SW 1271 (cell line): ENCODE measurements at places on chromosomes 1 and 21.
A peak's percentile ranks its signal among the peaks of the same experiment; 100 is the strongest.

DNA sequence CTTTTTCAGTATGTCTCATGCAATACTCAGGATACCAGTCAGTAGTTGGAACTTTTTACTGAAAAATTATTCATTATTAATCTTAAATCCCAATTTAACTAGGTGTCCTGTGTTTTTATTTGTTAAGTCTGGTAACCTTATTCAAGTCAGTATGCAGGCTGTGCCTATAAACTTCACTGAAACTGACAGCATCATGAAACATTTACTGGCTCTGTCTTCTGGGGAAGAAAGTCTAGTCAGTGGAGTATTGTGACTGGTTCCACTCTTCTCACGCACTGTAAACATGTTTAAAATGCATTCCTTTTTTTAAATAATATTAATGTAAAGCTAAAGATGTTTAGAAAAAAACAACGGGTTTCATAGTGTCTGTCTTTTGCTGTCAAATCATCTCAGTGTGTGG, 739.7 kb downstream of the LTN1 start:
- no peak for DNase-seq

- no peak for DNase-seq
Observed at GRCh38 chr21:34910396-34910795, 138.7 kb downstream of the RUNX1 start.

DNA sequence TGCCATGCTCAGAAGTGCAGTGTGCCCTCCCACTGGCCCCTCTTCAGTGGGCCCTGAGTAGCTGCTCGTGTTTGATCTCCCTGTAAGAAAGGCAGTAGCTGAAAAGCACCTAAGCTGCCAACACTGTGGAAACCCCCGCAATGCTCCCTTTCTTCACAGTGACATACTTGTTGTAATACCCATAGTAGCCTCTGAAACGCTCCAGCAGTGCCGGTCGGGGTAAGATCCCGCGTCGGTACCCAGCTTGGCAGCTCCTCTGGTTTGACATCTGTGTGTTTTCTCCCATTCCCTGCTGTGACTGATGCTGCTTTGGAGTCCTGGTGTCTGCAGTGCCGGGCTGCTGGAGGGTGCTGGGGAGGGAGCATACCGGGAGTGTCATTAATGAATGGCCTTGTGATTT, 3.6 kb downstream of the CHAF1B start:
- DNase-seq, result no peak

- DNase-seq, result no peak
Observed at GRCh38 chr1:8870616-8871538, 7.6 kb downstream of the ENO1 start.

DNA sequence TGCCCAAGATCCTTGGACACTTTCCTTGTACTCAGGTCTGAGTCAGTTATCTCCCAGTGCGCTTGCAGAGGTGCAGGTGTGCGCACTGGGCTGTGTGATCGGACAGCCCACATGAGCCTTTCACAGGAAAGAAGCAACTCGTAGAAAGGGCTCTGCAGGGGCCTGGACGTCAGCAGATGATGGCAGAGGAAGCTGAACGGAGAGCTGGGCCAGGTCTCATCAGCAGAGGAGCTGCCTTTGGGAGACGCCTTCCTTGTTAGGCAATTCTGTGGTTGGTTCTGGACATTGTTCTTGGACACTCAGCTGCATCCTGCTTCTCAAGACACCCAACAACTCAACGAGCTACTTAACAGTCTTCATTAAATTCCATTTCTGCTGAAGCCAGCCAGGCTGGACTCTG, 7.5 kb upstream of the PROK1 start:
- no peak for DNase-seq

DNA sequence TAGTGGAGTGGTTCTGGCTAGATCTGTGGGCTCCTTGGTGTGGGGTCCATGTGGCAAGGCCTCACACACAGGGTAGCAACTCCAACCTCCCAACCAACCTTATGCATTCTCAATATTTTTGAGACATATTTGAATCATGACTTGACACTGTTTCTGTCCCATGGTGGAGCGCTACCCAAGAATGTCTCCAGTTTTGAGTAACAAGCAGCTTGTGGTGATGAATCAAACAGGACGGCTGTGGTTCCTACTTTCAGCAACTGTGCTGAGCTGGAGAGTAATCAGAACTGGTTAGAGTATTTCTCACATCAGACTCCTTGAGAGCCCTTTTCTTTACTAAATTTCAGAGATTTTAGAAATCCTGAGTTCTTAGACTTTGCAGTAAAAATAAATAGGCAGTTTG, 3.1 kb downstream of the LCE3D start:
- DNase-seq, result no peak

GRCh38 chr1:239951511-239952140, 140.1 kb upstream of the FMN2 start:
- peak; percentile 42 for DNase-seq

- DNase-seq, result no peak
Observed at GRCh38 chr1:9300573-9300972, 7.9 kb downstream of the SPSB1 start.

DNA sequence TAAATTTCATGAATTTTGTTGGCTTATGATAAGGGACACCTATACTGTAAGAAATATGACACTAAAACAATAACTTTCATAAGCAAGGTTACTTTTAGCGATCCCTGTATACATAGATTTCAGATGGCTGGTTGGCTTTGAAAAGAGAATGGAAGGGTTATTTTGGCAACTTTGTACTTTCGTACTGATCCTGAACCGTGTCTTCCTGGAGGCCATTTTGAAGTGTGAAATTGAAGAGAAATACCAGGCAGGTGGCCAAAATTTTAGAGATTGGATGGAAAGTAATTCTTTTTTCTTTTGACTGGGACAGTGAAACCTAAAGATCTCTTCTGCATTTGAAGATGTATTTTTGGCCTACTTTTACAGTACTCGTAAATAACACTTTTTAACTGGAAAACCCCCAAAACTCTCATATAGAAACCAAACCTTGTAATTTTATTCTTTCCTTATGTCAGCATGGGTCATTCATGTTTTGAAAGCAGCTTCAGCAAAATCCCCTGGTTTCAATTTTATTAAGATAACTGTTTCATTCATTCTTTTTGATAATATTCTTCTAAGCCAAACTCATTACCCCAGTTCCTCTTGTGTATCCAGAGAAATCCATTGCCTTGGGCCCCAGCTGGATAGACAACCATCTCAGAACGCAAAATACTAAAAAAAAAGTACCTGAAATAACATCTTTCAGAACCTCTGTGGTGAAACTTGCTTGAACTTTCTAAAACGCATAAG, 38.4 kb upstream of the ZNF281 start:
- DNase-seq, result no peak

DNA sequence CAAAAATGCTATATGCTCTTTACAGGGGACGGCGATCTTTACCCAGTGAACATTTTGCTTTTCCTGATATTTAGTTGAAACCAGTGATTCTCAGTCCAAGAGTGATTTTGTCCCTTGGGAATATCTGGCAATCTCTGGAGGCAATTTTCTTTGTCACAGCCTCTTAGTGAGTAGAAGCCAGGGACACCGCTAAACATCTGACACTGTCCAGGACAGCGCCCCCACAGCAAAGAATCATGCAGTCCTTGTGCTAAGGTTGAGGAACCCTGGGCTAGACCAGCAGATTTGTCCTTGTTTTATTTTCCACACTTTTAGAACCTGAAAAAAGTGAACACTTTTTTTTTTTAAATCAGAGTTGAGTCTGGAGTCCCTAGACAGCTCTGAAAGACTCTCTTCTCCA, 13.1 kb downstream of the EVA1C start:
- no peak for DNase-seq

- DNase-seq, result no peak
Observed at GRCh38 chr1:99829269-99829668, 20.9 kb upstream of the AGL start.

GRCh38 chr1:14082331-14082730, 382.3 kb downstream of the PRDM2 start:
- no peak for DNase-seq

- DNase-seq, result no peak
Observed at GRCh38 chr1:27009601-27010197, 3.0 kb downstream of the TENT5B start.

- DNase-seq, result no peak
Observed at GRCh38 chr1:8552820-8553397, 235.0 kb downstream of the SLC45A1 start.

DNA sequence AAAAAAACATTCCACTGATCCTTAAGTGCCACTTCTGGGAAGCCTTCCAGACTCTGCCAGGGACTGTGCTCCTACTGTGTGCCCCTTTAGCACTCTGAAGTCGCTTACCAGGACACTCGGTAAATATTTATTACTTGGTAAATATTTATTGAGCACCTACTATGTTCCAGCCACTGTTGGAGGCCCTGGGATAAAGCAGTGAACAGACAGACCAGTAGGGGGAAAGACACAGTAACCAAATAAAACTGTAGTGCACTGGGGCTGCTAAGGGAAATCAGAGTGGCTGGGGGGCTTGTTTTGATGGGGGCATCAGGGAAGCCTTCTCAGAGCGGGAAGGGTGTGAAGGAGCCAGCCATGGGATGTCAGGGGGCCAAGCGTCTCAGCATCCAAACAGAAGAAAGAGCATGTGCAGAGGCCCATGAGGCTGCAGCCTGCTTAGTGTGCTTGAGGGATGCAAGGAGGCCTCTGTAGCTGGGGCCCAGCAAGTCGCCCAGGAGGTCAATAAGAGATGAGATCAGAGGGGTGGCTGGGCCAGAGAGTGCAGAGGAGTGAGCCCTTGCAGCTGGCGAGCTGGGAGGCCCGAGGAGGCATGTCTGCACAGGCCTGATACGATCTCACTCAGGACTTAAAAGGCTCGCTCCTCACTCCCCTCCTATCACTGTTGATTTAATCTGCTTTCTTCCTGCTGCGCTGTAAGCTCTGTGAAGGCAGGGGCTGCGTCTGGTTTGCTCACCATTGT, 28.6 kb downstream of the KAZN start:
- DNase-seq, result no peak

DNA sequence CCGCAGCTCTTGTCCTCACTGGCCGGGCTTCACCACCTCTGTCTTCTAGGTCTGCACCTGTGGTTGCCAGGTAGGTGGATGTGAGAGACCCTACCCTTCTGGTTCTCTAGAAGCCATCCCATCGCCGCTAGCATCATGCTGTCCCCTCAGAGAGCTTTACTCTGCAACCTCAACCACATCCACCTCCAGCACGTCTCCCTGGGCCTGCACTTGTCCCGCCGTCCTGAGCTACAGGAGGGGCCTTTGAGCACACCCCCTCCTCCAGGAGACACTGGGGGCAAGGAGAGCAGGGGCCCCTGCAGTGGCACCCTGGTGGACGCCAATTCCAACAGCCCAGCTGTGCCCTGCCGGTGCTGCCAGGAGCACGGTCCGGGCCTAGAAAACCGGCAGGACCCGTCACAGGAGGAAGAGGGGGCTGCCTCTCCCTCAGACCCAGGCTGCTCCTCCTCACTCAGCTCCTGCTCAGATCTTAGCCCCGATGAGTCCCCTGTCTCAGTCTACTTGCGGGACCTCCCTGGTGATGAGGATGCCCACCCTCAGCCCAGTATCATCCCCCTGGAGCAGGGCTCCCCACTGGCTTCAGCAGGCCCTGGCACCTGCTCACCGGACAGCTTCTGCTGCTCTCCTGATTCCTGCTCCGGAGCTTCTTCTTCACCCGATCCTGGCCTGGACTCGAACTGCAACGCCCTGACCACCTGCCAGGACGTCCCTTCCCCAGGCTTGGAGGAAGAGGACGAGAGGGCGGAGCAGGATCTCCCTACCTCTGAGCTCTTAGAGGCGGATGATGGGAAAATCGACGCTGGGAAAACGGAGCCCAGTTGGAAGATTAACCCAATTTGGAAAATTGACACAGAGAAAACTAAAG, 1.2 kb downstream of the RUSC1 start:
- no peak for DNase-seq

DNA sequence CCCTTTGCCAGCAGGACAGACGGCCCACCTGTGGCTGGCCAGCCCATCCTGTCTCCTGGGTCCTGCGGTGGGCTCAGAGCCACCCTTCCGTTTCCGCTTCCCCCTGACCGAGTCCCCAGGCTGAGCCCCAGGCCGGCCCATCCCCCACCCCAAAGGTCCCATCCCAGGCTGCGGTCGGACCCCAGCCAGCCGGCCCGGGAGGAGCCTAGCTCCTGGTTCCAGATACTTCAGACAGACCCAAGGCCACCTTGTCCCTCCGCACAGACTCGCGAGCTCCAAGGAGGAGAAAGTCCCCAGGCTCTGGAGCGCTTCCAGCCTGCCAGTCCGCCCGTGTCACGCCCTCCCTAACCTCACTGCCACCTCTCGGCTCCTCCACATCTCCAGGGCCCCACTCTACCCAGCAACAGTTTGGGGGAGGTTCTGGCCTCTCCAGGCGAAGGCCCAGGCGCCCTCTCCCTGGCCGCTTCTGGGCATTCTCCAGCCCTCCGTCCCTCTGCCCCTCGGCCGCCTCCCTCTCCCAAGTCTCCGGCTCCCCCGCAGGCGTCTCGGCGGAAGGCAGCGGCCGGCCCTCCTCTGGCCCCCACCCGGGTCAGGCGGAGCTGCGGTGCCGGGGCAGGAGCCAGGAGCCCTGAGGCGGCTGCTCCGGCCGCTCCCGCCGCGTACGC, 835 bp downstream of the LRRN2 start:
- DNase-seq, result no peak

DNA sequence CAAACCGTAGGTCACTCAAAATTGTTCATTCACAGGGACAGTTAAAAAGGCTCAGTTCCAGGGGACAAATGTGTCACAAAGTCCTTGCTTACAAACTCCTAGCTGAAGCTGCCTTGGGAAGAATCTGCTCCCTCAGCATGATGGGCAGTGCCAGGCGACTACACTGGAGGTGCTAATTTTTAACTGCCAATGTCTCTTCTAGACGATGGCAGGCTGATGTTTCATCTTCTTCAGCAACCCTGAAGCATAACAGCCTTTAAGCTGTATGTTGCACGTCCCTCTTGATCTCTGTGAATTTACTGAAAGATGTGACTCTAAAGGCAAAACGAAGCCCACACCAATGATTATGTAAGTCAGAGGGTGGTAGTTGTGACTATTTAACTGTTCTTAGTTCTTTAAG, 11.3 kb downstream of the COA7 start:
- no peak for DNase-seq

DNA sequence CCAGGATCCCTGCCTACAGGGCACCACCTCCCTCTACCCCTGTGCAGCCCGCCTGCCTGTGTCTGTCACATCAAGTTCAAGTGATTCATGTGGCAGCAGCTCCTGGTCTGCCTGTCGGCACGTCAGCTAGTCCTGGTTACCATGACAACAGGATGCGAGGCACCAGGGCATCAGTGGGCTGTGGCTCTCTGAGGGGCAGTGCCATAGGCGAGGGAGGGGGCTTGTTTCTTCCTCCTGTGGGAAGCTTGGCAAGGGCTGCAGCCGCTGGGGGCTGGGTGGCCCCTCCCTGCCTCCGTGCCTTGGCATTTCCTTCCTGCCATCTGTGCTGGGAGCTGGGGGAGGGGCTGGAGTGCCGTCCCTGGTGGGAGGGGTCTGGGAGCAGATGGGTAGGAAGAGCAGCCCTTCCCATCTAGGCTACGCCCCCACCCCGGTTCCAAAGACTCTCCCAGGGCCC, 43.1 kb downstream of the FOXO6 start:
- DNase-seq, result peak; percentile 51
